ENCODE measurements at places on chromosomes 5 and 9.

- DNase-seq, result no peak
Measured at GRCh38 chr5:34490506-34491250, 165.4 kb upstream of the RAI14 start.

- DNase-seq, result no peak
Measured at GRCh38 chr5:4643960-4644359, 496.2 kb upstream of the ADAMTS16 start.

GRCh38 chr9:94757158-94757557 lies 30.7 kb downstream of the AOPEP start:
- DNase-seq, result no peak

- no peak for DNase-seq
Measured at GRCh38 chr5:14801792-14802191, 69.8 kb downstream of the ANKH start.
